Foreskin melanocyte (primary cell): ENCODE measurements at places on chromosomes 2 and 18.
A peak's percentile ranks its signal among the peaks of the same experiment; 100 is the strongest.

GRCh38 chr2:172381275-172382027 lies 45.9 kb upstream of the ITGA6 start:
- no peak for DNase-seq

DNA sequence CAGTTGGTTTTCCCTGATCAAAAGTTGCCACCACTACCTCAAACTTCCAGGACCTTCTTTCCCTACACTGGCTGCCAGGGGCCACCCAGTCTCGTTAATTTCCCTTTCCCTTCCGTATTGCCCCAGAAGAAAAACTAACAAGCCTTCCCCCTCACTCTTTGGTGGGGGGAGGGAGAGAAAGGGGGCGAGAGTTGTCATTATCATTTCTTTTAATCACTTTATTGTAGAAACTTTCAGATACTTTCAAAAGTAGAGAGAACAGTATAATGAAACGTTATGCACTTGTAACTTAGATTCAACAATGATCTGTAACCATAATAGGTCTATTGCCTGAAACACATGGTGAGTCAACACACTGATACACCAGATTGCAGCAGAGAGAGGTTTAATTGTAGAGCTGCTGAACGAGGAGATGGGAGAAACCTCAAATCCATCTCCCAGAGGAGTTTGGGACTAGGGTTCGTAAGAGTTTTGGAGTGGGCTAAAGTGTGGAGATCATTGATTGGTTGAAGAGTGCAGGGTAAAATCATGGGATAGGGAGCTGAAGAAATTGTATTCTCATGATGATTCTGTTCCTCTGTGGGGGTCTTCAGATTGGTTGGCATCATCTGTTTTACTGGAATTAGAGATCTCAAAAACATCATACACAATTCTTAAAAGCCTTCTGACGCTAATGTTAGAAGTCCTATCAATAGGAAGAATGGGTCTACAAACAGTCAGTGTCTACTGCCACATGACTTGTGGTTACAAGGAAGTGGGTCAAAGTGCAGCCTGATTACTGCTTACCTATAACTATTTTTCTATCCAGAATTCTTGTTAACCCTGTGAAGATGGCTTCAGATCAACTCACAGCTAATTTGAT lies 2.6 kb upstream of the RNF149 start:
- no peak for DNase-seq

GRCh38 chr2:1512321-1513289 lies 99.3 kb downstream of the TPO start:
- no peak for DNase-seq

DNA sequence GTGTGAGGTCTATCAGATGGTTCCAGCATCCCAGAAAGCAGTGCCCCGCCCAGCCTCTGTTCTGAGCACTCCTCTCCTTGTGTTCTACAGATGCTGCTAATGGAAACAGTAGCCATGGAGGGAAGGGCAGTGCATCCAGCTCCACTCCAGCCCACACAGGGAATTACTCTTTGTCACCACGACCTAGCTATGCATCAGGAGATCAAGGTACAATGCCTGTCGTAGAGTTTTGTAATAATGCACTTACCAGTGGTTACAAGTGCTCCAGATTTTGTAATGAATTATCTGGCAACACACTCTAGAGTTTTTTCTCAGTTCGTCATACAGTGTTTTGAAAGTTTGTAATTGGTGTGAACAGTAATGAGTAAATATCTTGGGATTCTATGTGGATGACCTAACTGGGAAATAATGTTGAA lies 161.1 kb downstream of the ESCO1 start:
- no peak for DNase-seq

DNA sequence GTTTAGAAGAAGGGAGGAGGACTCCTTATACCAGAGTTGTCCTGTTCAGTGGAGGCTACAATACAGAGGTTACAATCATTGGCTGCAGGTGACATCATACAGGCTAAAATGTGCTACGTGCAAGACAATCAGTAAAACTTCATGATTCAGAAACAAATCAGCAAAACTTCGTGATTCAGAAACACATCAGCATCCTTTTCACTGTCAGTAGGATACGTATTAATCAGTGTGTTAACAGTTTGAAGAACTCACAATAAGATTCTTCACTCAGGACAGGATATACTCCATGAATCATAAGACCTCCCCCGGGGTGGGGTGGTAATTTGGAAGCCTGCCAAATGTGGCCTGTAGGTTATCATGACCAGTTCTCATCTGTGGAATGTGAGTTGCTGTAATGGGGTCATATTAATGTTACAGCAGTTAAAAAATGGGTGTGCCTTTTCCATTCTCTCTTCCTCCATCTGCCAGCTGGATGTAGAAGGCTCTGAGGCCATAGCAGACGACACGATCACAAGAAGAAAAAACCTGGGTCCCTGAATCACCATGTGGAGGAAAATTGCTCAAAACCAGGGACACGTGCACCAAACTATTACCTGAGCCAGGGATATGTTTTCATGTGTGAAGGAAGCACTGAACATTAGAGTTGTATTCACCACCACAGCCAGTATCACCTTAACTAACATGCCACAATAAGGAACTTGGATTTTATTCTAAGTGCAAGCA lies 134.8 kb upstream of the CREB1 start:
- DNase-seq = peak; percentile 85

DNA sequence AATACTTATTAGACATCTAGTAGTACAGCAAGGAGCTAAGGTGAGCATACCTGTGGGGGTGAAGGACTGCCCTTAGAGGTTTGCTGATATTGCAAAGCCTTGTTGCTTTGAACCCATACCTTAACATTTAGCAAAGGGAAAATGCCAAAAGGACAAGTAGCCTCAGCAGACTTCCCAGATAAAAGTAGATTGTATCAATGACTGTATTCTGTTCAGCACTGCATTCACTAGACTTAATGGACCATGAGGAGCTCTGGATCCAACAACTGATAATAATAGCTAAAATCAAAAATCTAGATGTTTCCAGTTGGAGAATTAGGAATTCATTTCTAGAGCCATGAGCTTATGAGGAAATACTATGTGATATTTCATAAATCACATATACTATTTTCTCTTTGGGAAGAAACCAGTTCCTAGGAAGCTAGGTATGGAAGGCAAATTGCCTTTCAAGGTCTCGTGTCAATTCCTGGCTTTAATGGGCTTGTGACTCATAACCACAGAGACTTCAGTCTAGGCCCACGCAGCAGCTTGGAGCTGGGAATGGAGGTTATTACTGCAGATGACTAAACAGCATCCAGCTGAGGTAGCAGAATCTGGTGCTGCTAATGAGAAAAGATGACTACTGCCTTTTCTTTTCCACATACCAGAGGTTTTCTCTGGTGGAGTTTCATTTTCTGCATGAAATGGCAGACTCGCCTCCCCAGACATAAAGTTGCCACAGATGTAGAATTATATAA lies 191.2 kb upstream of the NABP1 start:
- peak; percentile 83 for DNase-seq
